T-cell (primary cell): ENCODE measurements at places on chromosomes 12 and 14.

GRCh38 chr12:53101931-53102781 is 1.1 kb upstream of the SOAT2 start:
- no peak for DNase-seq

DNA sequence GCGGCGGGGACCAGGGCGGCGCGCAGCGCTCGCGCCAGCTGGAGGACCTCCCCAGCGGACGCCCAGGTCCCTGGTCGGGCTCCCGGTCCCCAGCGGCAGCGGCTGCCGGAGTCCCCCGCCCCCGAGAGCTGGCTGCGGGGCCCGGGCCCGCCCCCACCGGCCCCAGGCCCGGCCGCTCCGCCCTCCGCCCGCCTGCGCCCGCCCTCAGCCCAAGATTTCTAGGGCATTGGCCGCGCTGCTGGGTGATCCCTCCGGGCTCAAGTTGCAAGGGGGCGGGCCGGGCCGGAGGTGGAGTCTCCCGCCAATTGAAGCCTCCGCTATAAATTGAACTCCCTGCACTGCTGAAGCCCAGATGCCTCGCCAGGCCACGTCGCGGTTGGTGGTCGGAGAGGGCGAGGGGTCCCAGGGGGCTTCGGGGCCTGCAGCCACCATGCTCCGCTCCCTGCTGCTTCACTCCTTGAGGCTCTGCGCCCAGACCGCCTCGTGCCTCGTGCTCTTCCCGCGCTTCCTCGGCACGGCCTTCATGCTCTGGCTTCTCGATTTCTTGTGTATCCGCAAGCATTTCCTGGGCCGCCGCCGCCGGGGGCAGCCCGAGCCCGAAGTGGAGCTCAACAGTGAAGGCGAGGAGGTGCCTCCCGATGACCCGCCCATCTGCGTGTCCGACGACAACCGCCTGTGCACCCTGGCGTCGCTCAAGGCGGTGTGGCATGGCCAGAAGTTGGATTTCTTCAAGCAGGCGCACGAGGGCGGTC is at the start of gene DIO3:
Gene DIO3 (plus strand): TSS at position 351 of the 752 bp plus-strand sequence.
- no peak for DNase-seq

DNA sequence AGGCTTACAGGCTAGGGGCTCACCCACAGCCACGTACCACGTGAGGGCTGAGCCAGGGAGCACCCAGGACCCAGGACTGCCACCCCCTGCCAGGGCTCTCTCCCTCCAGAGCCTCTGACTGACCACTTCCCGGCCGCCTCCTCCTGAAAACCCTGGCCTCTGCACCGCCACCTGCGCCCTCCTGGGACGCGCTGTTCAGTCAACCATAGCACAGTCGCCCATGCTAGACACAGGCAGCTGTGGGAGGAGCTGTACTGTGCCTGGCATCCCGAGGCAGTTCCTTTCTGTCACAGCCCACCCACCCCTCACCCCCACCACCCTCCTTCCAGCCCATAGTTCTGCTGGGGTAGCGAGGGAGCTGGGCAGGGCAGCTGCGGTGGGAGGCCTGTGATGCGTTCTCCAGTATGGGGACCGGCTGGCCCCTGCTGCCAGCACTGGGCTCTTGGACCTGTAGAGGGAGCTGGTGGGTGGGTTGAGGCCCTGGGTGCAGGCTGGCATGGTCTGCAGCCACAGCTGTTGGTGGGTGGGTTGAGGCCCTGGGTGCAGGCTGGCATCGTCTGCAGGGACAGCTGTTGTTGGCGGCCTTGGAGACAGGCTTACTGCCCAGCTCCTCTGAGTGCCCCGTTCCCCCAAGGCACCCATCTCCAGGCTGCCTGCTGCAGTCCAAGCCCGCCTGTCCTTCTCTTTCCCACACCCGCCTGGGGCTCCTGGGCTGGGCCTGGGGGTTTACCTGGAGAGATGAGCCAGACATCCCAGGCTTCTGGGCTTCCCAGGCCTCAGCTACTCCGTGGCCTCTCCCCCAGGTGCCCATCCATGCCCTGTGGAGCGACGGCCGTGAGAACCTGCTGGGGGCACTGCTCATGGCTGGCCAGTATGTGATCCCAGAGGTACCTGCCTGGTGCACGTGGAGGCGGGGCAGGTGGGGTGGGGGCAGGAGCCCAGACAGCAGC is 11.5 kb downstream of the ASPG start:
- no peak for DNase-seq

DNA sequence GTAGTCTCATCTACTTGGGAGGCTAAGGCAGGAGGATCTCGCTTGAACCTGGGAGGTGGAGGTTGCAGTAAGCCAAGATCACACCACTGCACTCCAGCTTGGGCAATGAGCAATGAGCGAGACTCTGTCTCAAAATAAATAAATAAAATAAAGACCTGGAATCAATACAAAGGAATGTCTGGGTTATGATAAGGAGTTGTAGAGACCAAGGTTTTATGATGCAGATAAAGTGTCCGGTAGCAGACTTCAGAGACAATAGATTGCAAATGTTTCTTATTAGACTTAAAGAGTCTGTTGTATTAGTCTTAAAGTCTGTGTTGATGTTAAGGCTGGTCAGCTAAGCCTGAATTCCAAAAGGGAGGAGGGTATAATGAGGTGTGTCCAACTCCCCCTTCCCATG is 35.2 kb upstream of the RNASE1 start:
- DNase-seq = no peak

- no peak for DNase-seq
Observed at GRCh38 chr12:89448951-89449371, 75.6 kb downstream of the GALNT4 start.

DNA sequence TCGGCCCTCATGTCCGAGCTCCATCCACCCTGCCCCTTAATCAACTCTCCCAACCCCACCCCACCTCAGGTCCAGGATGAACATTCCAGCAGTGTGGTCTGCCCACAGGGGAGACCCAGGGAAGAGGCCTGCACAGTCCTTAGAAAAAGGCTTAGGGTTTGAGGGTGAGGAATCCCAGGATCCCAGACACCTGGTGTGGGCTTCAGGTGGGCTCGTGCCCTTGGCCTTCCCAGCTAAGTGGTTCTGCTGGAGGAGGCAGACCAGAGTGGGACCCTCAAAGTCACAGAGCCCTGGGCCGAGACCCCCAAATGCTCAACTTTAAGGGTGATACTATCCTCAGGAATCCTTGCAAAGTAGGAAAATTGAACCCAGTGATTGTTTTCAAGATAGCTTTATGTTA is 25.4 kb upstream of the PPP2R5C start:
- DNase-seq = no peak

- no peak for DNase-seq
Observed at GRCh38 chr14:64640839-64641238, 63.4 kb upstream of the PLEKHG3 start.

DNA sequence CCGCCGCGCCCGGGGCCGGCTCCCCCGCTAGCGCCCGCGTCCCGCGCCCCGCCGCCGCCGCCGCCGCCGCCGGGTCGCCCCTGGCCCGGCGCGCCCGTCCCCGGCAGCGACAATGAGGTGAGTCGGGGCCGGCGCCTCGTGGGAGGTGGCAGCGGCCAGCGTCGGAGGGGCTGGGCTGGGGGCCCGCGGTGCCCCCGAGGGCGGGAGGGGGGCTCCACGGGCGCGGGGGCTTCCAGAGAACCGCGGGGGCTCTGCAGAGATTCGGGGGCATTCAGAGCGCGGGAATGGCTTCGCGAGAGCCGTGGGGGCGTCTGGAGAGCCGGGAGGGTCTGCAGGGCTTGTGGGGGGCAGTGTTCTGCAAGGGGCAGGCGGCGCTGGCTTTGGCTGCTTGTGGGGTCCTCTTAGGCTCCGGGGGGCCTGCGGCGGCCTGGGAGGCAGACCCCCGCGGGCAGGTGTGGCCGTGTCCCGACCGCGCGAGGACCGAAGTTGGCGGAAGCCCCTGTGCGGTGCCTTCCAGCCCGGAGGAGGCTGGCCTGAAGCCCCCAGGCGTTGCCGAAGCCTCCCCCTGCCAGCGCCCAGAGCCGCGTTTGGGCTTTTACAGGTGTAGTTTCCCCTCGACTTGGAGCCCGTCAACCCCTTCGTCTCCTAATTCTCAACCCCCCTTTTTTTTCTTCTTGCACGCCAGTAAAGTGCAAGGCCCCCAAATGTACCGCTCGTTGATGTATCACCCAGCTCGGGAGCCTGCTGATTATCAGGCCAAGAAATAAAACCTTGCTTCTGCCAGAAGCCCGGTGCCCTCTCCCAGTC is 93.1 kb upstream of the EVL start:
- DNase-seq = no peak

DNA sequence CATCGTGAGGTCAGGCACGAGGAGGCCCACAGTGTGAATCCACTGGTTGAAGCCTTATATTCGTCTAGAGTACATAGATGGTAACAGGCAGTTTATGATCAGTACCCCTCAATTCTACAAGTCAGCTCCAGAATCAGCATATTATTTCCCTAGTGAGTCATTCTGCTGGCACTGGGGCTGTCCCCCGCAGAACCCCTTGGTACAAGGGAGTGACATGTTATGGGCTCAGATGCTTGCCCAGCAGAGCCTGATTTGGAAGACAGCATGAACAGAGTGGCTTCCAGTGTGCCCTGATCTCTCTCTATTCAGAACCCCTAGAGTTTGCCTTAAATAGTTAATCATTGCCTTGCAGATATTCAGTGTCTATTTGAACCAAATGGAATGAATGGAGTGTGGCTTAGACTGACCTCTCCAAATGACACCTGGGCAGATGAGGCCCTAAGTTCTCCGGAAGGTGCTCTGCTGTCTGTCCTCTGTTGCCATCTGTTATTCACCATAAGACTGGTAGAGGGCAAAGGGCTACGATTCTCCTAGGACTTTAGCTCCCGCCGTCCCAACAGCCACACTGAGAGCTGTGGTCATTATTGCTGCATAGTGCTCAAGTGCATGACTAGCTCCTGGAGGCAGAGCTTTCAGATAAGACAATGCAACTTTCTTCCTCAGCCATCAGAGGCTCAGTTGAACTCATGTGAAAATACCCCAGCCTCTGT is 41.1 kb downstream of the CACNA2D4 start:
- DNase-seq = no peak

GRCh38 chr12:89309815-89310214 is 42.5 kb downstream of the DUSP6 start:
- no peak for DNase-seq

DNA sequence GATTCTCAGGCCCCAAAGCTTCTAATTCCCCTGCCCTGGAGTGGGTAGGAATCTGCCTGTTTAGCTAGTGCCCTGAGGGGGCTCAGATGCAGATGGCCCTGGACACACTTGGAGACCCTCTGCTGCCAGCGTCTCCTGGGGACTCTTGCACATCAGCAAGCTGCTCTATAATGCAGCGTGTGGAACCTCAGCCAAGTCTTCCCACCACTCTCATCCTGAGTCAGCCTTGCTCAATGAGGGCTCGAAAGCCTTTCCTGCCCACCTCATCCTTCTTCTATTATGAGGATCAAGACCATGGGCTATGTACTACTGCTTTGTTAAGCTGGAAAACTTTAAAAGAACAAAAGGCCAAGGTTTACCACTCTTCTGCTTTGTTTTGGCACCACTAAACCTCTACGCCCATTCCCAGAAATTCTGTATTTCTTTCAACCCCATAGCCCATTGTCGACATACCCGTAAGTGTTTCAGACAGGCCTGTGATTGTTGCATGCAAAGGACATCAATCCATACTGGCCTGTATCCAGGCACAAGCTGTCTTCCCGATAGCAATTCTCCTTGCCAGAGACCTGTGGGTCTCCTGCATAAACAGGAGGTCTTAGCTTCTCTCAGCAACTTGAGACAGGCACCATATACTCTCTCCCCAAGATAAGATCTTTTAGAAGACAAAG is 246.9 kb downstream of the DPF3 start:
- DNase-seq = no peak

- DNase-seq = no peak
Observed at GRCh38 chr12:56947633-56948456, 9.6 kb downstream of the RDH16 start.

DNA sequence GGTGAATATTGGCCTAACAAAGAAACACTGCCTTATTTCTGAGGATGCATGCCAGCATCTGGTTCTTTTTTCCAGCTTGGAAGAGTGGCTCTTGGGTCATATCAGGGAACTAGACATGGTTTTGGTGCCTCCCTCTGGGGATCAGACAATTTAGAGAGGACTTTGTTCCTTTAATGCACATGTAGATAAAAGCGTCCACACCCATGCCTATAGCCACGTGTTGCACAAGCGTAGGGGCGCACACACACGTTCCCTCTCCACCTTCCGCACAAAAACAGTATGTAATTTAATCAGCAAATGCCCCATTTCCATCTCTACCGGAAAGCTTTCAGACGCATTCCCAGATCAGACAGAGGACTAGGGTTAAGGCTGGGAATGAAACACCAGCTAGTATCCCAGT is 61.7 kb upstream of the RIC8B start:
- DNase-seq = no peak

- no peak for DNase-seq
Observed at GRCh38 chr12:92466391-92467305, 236.1 kb upstream of the PLEKHG7 start.

DNA sequence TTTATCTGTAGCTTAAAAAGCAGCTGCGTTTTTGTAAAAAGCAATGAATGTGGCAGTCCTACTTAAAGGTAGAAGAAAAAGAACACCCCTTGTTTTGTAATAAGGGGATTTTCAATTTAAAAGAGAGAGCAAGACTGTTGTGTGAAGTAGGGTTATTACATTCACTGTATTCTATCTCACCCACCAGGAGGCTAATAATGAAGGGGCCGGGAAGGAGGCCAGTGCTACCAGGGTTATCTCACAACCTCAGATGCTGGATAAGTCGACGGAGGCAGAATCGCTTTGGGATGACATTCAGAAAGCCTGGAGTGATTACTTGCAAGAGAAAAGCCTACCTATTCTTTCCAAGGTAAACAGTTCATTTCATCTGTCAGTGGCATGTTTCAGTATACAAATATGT is 97.7 kb downstream of the RMST start:
- no peak for DNase-seq

DNA sequence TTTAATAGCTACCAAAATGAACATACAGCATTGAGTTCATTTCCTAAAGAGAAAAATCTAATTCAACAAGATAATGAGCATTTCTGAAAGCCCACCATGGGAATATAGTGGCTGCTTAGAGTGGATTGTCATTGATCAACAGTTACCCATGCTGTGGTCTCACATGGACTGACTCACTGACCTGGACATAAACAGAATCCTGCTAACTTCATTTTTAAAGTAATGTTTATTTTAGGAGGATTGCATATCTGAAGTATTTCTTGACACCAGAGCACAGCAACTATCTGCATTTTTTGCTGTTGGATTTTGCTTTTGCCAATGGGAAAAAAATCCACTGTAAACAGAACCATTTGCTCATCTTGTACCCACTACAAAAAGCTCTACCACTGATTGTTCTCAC is 71.7 kb downstream of the KCNC2 start:
- no peak for DNase-seq

GRCh38 chr12:1059162-1059561 is 68.1 kb downstream of the ERC1 start:
- DNase-seq = no peak

GRCh38 chr14:104746934-104747481 is 5.9 kb upstream of the SIVA1 start:
- no peak for DNase-seq

- no peak for DNase-seq
Observed at GRCh38 chr12:117342682-117343081, 18.7 kb downstream of the NOS1 start.

DNA sequence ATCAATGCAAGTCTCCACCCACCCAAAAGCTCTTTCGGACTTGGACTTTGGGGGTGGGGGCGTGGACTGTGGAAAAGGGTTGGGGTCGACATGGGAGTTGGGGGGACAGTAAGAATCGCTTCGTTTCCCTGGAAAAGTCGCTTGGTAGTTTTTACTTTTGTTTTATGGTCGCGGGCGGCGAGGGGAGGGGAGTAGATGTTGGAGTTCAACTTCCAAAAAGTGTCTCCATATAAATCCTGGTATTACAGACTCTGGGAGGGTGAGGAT is 568 bp upstream of the BCL11B start:
- no peak for DNase-seq
